ENCODE measurements at places on chromosomes 12 and 14. TPM values are rescaled to one million over a fixed set of nuclear protein-coding genes. Genes with fewer than 3 reads are reported as not detected.

Gene BRF1
- total RNA-seq = 41.7 TPM

DNA sequence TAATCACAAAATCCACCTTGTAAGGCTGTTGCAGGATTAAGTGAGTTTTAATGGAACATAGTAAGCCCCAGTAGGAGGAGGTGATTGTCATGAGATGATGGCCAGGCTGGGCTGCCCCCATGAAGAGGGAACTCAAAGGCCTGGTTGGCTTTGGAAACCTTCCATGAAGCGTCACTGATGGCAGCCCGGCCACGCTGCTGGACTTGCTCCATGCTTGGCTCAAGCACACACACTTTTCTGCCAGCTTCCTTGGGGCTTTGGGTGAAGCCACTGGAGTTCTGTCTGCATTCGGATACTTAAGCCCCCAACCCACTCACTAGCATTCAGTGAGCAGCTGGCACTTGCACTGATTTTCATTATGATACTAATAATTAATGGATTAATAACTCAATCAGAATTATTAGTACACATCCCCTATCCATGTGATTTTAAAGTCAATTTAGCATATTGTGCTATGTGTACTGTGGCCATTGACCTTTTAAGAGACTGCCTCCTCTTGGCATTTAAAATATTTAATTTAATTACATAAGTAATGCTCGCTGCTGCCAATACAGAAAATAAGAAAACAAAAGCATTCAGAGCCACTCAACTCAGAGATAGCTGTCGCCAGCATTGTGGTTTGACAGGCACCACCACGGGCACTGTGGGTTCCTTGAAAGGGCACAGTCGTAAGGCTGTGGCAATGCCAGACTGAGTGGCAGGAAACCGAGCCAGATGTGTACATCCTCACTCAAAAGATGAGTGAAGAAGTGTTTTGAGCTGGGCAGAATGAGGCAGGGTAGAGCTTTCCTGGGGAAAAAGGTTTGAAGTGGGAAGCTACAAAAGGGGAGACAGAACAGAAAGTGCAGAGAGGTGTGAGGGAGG is 15.9 kb downstream of the KRT85 start:
- H3K4me1 ChIP-seq = peaks cover 16% of the 10 kb centered on the region
- no peak overlapping the region for H3K27ac ChIP-seq
- H3K27me3 ChIP-seq = peaks cover 60% of the 10 kb centered on the region
- no peak overlapping the region for H3K4me3 ChIP-seq
- H3K36me3 ChIP-seq = no peaks in the 10 kb centered on the region

DNA sequence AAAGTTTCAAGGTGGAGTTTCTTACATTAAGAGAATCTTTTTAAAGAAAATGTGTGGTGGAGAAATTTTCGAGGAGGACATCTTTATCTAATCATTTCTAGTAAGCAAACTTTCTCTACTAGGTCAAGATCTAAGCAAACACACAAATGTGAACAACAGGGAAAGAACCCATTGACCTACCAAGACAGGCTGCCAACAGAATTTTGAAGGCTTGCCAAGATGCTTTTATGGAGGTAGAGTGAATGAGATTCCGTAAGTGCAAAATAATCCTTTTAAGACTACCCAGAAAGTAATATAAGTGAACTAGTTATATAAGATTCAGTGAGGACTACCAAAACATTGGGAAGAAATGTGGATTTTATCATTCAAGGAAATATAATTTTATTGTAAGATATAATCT is 357.1 kb upstream of the PDE3A start:
- no peak for DNase-seq
- H3K27ac ChIP-seq = no peak overlapping the region
- no peaks in the 10 kb centered on the region for H3K27me3 ChIP-seq
- peaks cover 8% of the 10 kb centered on the region for H3K4me1 ChIP-seq

DNA sequence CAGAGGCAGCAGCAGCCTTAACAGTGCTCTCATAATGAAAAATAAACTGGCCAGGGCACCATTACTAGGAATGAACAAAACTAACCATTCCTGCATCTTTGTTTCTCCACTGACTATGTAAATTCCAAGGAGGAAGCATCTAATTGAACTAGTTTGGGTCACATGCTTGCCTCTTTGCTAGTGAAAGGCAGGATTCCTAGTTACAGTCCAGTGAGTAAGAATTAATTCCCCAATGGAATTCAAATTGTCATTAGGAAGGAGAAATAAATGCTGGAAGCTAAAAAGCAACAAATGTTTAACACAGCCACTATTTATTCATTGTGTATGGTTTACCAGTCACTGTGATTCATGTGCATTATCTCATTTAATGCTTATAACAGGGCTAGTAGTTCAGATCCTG is 316.0 kb downstream of the CCDC91 start:
- H3K4me1 ChIP-seq = peaks cover 19% of the 10 kb centered on the region
- H3K27me3 ChIP-seq = no peaks in the 10 kb centered on the region
- no peak overlapping the region for H3K27ac ChIP-seq
- H3K36me3 ChIP-seq = peaks cover 4% of the 10 kb centered on the region
- no peak for DNase-seq
- no peak overlapping the region for H3K4me3 ChIP-seq

DNA sequence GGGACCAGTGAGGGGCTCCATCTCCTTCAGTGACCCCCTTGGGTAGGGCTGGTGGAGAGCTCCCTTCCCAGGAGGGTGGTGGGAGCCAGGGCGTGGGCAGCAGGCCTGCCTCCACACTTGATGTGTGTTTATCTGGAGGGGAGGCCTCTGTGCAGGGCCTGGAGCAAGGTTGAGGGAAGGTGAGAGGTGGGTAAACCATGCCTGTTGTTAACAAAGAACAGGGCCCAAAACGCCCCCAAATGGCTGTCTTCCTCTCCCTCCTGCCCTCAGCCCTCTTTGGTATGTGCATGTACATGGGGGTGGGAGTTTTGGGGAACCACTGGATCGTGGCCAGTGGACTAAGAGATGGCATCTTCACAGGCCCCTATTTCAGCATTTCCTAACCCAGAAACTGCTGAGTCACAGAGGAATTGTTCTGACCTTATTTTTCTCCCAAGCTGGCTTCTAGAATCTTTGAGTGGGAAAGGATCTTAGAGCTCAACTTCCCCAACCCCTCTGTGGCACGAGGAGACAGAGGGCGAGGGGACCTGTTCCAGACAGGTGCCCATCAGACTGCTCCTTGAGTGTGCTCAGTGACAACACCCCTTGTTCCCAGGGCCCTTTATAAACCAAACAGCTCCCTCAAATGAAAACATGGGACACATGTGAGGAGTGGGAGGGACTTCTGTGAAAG is 3.6 kb downstream of the SLC48A1 start:
- H3K36me3 ChIP-seq = no peaks in the 10 kb centered on the region
- H3K27me3 ChIP-seq = no peaks in the 10 kb centered on the region
- peaks cover 38% of the 10 kb centered on the region for H3K4me1 ChIP-seq

Gene KLRF1
- not detected for total RNA-seq

GRCh38 chr14:101198398-101199027 is 295.0 kb upstream of the RTL1 start:
- H3K27me3 ChIP-seq = peaks cover 4% of the 10 kb centered on the region
- H3K4me1 ChIP-seq = no peaks in the 10 kb centered on the region
- no peak overlapping the region for H3K27ac ChIP-seq
- H3K4me3 ChIP-seq = no peak overlapping the region
- DNase-seq = peak; percentile 80
- H3K36me3 ChIP-seq = no peaks in the 10 kb centered on the region

DNA sequence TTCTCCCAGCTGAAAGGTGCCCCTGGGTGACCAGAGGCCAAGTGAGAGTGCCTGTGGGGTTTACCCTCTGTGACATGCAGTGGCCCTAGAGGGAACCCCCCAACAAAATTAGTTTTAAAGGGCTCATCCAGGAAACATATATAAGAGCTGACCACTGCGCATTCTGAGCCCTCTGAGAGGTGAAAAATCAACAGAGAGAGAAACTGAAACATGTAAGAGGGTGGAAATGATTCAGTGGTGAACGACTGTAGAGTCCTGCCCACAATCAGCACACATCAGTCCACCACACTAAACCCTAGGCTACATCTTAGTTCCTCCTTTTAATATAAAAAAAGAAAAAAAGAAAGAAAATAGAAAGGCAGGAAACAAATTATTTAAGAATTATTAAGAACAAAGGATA is 21.0 kb upstream of the ACSM4 start:
- no peak overlapping the region for H3K27ac ChIP-seq
- H3K36me3 ChIP-seq = no peaks in the 10 kb centered on the region
- H3K27me3 ChIP-seq = peaks cover 7% of the 10 kb centered on the region
- H3K4me1 ChIP-seq = no peaks in the 10 kb centered on the region
- no peak overlapping the region for H3K4me3 ChIP-seq
- DNase-seq = no peak

- no peaks in the 10 kb centered on the region for H3K27me3 ChIP-seq
- H3K27ac ChIP-seq = no peak overlapping the region
- peaks cover 31% of the 10 kb centered on the region for H3K4me1 ChIP-seq
- no peak overlapping the region for H3K4me3 ChIP-seq
Observed at GRCh38 chr12:123271001-123271668, 521 bp downstream of the CDK2AP1 start.

DNA sequence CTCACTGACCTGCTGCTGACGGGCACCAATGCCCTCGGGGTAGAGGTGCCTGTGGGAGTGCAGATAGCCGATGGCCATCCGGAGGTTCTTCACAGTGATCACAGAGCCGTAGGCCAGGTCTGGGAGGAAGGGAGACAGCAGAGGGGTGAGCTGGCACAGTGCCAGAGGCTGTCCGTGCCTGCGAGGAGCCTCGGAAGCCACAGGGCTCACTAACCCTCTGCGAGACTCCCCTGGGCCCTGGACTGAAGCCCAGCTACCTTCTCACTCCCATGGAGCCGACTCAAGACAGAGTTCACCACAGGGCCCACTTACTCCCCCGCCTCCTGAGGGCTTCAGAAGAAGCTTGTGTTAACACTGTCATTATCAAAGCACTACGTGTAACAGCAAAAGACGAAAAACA is 24.5 kb downstream of the POMT2 start:
- H3K36me3 ChIP-seq = peaks cover 23% of the 10 kb centered on the region
- H3K4me1 ChIP-seq = peaks cover 4% of the 10 kb centered on the region
- no peak for DNase-seq
- no peak overlapping the region for H3K4me3 ChIP-seq
- H3K27me3 ChIP-seq = no peaks in the 10 kb centered on the region
- H3K27ac ChIP-seq = no peak overlapping the region

- peak overlapping the region; percentile 96 for H3K27ac ChIP-seq
- no peak for DNase-seq
- H3K36me3 ChIP-seq = peaks cover 23% of the 10 kb centered on the region
- H3K4me1 ChIP-seq = peaks cover 29% of the 10 kb centered on the region
- no peaks in the 10 kb centered on the region for H3K27me3 ChIP-seq
- peak overlapping the region; percentile 93 for H3K4me3 ChIP-seq
Observed at GRCh38 chr14:58299401-58300330, 1.3 kb downstream of the ARID4A start.

- H3K27me3 ChIP-seq = no peaks in the 10 kb centered on the region
- no peak for DNase-seq
- H3K36me3 ChIP-seq = no peaks in the 10 kb centered on the region
- peaks cover 38% of the 10 kb centered on the region for H3K4me1 ChIP-seq
Observed at GRCh38 chr14:51167587-51168214, 72.3 kb upstream of the TMX1 start.

Gene JAG2
- 7.5 TPM for total RNA-seq

Gene ACSS3
- total RNA-seq = 5.6 TPM

DNA sequence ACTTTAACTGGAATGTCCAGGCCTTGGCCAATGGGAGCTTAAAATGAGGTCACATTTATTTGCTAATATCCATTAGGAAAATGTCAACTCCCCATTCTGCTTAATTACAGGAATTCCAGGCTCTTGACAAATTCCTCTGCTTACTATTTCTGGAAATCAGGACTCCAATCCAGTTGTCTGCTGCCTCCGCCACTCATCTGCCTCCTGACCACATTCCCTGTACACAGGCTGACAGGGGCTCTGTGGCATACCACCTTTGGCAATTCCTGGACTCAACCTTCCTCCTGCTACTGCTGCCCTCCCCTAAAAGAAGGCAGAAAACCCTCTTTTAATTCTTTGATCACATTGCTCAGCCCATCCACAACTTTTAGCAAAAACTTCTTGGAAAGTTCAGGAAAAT is 37.9 kb downstream of the KICS2 start:
- no peaks in the 10 kb centered on the region for H3K27me3 ChIP-seq
- H3K36me3 ChIP-seq = no peaks in the 10 kb centered on the region
- peaks cover 44% of the 10 kb centered on the region for H3K4me1 ChIP-seq
- no peak overlapping the region for H3K27ac ChIP-seq
- DNase-seq = no peak

DNA sequence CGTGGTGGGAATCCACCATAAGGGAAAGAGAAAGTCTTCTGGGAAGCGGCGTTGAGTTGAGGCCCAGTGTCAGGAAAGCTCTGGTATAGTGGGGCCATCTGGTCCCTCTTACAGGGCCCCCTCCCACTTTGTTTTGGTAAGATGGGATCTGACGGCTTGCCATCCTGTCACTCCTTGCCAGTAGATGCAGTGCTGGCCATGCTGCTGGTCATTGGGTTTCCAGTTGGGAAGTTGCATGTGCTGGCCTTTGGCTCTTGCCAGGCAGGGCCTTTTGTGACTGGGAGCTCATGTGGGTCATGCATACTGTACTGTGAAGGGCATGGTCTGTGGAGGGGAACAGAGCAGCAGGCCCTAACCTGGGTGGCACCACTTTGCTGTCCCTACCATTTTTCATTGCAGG is 3.8 kb downstream of the TRAF3 start:
- peaks cover 22% of the 10 kb centered on the region for H3K4me1 ChIP-seq
- DNase-seq = no peak
- H3K27ac ChIP-seq = no peak overlapping the region
- no peaks in the 10 kb centered on the region for H3K27me3 ChIP-seq
- H3K4me3 ChIP-seq = no peak overlapping the region
- no peaks in the 10 kb centered on the region for H3K36me3 ChIP-seq

Gene FGF23
- not detected for total RNA-seq

All from osteocyte (in vitro differentiated cells).